ENCODE measurements at places on chromosomes 3 and 15. TPM values are rescaled to one million over a fixed set of nuclear protein-coding genes. Genes with fewer than 3 reads are reported as not detected.
A peak's percentile ranks its signal among the peaks of the same experiment; 100 is the strongest.

The VEPH1 gene
- total RNA-seq: 2.7 TPM

GRCh38 chr3:66671291-66671690, 170.5 kb upstream of the LRIG1 start:
- H3K4me3 ChIP-seq: no peak overlapping the region
- DNase-seq: no peak
- no peak overlapping the region for H3K27ac ChIP-seq
- no peaks in the 10 kb centered on the region for H3K4me1 ChIP-seq
- H3K36me3 ChIP-seq: no peaks in the 10 kb centered on the region

- H3K27me3 ChIP-seq: no peaks in the 10 kb centered on the region
- no peak for DNase-seq
- H3K27ac ChIP-seq: no peak overlapping the region
- no peaks in the 10 kb centered on the region for H3K36me3 ChIP-seq
Observed at GRCh38 chr3:161217496-161217895, 3.6 kb upstream of the NMD3 start.

The FBXO40 gene
- 0.31 TPM for total RNA-seq

The TNK2 gene
- total RNA-seq: 71.4 TPM

- no peak overlapping the region for H3K27ac ChIP-seq
- no peaks in the 10 kb centered on the region for H3K36me3 ChIP-seq
- H3K4me1 ChIP-seq: no peaks in the 10 kb centered on the region
- H3K4me3 ChIP-seq: no peak overlapping the region
Observed at GRCh38 chr3:114108137-114108536, 51.6 kb downstream of the QTRT2 start.

The SERPINI2 gene
- 0.25 TPM for total RNA-seq

The MUC20 gene
- 16.2 TPM for total RNA-seq

DNA sequence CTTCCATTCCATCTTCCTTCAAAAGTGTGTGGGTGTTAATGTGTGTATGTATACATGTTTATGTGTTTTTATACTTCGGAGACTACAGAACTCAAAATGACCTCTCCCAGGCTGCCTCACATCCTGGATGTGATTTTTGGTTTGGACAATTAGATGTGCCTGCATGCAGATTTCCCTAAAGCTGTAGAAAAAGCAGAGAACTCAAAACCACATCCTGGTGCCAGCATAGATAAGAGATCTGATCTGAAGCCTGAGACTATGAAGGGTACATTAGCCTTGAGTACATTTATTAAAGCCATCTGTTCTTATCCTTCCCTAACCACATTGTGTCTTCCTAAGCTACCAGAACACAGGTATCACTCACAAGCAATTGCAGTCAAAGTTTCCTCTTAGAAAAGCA, 319.4 kb upstream of the RASGRP1 start:
- H3K4me3 ChIP-seq: no peak overlapping the region
- no peaks in the 10 kb centered on the region for H3K4me1 ChIP-seq
- H3K27me3 ChIP-seq: no peaks in the 10 kb centered on the region
- H3K36me3 ChIP-seq: no peaks in the 10 kb centered on the region
- H3K27ac ChIP-seq: no peak overlapping the region

DNA sequence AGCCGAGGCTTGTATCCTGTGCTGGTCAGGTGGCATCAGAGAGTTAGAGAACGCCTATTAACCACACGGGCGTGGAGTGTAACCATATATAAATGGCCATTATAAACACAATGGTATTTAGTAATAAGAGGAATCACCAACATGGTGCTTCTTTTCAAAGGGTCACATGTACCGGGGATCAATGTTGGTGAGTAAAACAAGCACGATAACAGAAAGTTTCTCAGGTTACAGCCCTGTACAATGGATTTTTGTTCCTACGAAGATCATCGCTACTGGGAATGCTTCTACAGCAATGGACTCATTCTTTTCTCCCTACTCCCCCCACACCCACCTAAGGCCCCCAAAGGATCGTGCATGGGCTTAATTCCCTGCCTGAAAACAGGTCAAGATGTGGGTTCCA, 42.5 kb downstream of the MEIS2 start:
- H3K4me1 ChIP-seq: no peaks in the 10 kb centered on the region
- DNase-seq: no peak
- no peak overlapping the region for H3K4me3 ChIP-seq
- no peaks in the 10 kb centered on the region for H3K27me3 ChIP-seq

DNA sequence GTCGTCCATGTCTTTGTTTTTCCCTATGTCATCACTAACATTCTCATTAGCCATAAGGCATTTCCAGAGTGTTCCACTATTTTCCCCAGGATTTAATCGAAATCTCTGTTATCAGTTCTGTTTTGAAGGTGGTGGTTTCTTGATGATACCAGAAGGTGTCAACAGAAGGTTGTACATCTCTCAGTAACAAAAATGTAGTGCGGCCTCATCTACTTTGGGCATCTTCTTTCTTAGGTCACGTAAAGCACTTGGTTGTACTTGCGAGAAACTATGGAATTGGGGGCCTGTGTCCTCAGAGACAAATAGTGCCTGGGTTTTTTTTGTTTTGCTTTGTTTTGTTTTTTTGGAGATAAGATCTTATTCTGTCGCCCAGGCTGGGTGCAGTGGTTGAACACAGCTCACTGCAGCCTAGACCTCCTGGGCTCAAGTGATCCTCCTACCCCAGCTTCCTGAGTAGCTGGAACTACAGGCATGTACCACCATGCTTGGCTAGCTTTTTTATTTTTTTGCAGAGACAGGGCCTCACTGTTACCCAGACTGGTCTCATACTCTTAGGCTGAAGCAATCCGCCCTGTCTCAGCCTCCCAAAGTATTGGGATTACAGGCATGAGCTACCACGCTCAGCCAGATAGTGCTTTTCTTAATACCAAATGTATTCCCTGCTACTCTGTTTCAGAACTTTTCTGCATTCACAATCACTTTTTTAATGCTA, 61.2 kb upstream of the FURIN start:
- no peaks in the 10 kb centered on the region for H3K27me3 ChIP-seq
- H3K4me1 ChIP-seq: no peaks in the 10 kb centered on the region
- H3K27ac ChIP-seq: no peak overlapping the region
- no peak for DNase-seq

DNA sequence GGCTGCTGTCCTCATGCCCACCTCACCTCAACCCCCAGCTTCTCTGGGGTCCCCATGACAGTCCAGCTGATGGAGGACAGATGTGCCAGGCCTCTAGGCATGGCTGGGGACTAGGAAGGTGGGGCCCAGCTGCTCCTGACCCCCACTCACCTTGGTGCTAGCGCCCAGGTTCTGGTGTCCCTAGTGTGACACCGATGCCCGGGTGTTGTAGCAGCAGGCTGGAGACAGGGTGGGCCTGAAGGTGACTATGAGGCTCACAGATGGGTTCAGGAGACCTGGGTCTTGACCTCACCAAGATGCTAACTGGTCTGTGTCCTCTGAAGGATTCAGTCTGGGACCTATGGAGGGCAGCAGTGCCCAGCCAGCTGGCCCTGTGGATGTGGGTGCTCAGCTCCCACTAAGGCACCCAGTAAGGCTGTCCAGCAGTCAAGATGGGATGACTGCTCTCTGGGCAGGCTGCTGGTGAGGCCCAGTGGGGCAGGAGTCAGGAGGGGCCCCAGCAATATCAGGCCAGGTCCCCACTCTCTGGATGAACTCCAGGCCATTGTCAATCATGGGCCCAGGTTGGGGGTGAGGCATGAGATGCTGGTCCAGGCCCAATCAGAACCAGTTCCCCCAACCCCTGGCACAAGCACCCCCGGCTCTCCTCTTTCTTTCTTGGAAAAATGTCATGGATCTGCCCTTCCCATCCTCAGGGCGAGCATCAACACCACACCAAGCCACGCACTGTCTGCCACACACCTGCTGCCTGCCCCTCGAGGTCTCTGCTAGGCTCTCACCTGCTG, 33.0 kb downstream of the ALDH1L1 start:
- H3K27me3 ChIP-seq: no peaks in the 10 kb centered on the region
- DNase-seq: peak; percentile 9
- H3K36me3 ChIP-seq: no peaks in the 10 kb centered on the region
- H3K4me1 ChIP-seq: no peaks in the 10 kb centered on the region

- no peaks in the 10 kb centered on the region for H3K4me1 ChIP-seq
- no peaks in the 10 kb centered on the region for H3K27me3 ChIP-seq
- H3K4me3 ChIP-seq: no peak overlapping the region
- H3K36me3 ChIP-seq: no peaks in the 10 kb centered on the region
- DNase-seq: no peak
Observed at GRCh38 chr15:67004142-67004541, 61.3 kb upstream of the SMAD3 start.

- no peak overlapping the region for H3K4me3 ChIP-seq
- no peak for DNase-seq
- H3K4me1 ChIP-seq: no peaks in the 10 kb centered on the region
- no peaks in the 10 kb centered on the region for H3K36me3 ChIP-seq
- no peak overlapping the region for H3K27ac ChIP-seq
Observed at GRCh38 chr3:71601811-71602210, 18.3 kb upstream of the FOXP1 start.

DNA sequence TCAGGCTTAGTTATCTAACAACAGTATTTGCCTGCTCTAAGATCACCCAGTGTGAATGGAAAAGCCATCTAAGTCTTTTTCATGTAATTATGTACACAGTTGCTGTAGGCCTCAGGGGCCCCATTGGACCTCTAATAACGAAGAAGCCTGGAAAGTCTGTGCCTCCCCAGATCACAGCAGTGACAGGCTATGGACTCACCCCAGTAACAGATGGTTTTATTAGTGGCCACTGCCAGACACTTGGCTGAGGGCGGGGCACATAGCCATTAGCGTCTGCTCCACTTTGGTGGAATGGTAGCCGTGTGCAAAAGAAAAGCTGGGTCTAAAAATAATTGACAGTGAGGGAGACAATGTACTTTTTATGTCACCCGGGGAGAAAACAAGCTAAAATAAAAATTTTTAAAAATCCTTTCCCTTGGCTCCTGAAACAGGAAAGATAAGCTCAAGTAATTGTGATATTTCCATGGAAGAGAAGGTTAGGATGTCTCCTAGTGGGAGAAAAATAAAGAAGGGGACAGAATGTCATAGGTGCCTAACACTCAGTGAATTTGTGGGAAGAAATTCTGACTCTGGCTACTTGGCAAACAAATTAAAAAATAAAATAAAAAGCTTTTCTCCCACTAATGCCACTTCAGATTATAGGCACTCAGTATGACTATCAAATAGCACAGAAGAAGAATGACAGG, 44.3 kb upstream of the ZNF385D start:
- H3K4me3 ChIP-seq: no peak overlapping the region
- no peaks in the 10 kb centered on the region for H3K36me3 ChIP-seq
- H3K27me3 ChIP-seq: no peaks in the 10 kb centered on the region
- H3K27ac ChIP-seq: no peak overlapping the region
- H3K4me1 ChIP-seq: peaks cover 14% of the 10 kb centered on the region

The LDHAL6B gene
- total RNA-seq: 18.6 TPM

The P2RY14 gene
- 0.50 TPM for total RNA-seq

DNA sequence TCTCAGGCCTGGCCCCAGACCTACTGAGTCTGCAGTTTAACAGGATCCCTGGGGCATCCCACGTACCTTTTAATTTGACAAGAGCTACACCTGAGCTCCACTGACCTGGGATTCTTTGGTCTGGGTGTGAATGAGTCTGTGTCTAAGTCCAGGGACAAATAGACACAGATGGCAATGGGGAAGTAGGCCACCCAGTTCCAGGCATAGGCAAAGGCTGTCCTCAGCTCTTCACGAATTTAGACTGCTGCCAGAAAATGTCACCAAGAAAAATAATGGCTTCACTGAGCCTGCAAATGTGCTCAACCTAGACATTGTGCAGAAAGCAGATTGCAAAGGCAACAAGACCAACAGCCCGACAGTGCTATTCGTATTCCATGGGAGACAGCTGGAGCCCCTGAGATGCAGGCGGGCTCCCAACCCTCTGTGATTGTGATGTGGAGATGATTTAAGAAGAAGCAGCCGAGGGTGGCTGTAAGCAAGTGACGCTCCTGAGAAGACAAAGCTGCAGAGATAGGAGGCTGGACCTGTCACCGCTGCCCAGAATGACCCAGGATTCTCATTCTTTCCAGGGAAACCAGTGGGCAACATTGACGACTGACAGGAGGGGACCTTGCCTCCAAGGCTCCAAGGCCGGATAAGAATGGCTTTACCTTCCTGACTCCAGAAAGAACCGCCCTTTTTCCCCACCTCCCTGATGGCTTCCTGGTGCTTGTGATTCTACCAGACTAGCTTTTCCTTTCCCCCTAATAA, 39.8 kb upstream of the IREB2 start:
- no peak overlapping the region for H3K4me3 ChIP-seq
- H3K4me1 ChIP-seq: no peaks in the 10 kb centered on the region
- no peak overlapping the region for H3K27ac ChIP-seq
- no peaks in the 10 kb centered on the region for H3K36me3 ChIP-seq
- DNase-seq: no peak

The RPL22L1 gene
- total RNA-seq: 28.4 TPM

- H3K4me3 ChIP-seq: peak overlapping the region; percentile 96
- no peaks in the 10 kb centered on the region for H3K36me3 ChIP-seq
- no peaks in the 10 kb centered on the region for H3K27me3 ChIP-seq
- peak; percentile 56 for DNase-seq
- H3K27ac ChIP-seq: no peak overlapping the region
- no peaks in the 10 kb centered on the region for H3K4me1 ChIP-seq
Observed at GRCh38 chr3:153163756-153164550, 1.9 kb downstream of the RAP2B start.

DNA sequence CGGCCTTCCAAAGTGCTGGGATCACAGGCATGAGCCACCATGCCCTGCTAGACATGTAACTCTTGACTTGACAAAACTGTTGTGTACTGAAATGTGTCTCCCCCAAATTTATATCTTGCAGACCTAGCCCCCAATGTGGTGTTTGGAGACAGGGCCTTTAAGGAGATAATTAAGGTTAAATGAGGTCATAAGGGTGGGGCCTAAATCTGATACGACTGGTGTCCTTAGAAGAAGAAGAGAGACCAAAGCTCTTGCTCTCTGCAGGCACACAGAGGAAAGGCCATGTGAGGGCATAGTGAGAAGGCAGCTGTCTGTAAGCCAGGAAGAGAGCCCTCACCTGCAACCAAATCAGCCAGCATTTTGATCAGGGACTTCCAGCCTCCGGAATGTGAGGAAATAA, 361.3 kb downstream of the SV2B start:
- H3K27ac ChIP-seq: no peak overlapping the region
- H3K27me3 ChIP-seq: no peaks in the 10 kb centered on the region
- no peaks in the 10 kb centered on the region for H3K36me3 ChIP-seq
- no peak for DNase-seq

DNA sequence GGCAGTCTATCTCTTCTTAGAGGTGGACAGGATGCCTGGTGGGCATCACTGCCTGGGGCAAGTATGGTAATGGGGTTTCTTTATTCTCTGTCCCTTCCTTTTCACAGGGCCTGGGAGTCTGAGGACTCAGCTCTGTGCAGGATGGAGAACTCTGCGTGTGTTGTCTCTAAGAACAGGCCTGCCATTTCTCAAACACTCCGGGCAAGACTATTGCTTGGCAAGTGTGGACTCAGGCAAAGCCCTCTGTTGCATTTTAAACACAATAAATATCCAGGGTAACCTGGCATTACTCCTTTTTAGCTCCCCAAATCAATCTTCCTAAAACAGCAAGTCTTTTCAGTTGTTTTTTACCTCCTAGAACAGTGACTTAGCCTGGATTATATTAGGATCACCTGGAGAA, 185.1 kb upstream of the ROPN1 start:
- H3K4me1 ChIP-seq: no peaks in the 10 kb centered on the region
- no peak for DNase-seq
- H3K36me3 ChIP-seq: no peaks in the 10 kb centered on the region
- H3K27ac ChIP-seq: no peak overlapping the region
